Lower lobe of right lung (tissue), 2 donors: ENCODE measurements at places on chromosomes 5 and 9.

- no peak for DNase-seq
Measured at GRCh38 chr9:72718503-72718902, 197.1 kb downstream of the TMC1 start.

DNA sequence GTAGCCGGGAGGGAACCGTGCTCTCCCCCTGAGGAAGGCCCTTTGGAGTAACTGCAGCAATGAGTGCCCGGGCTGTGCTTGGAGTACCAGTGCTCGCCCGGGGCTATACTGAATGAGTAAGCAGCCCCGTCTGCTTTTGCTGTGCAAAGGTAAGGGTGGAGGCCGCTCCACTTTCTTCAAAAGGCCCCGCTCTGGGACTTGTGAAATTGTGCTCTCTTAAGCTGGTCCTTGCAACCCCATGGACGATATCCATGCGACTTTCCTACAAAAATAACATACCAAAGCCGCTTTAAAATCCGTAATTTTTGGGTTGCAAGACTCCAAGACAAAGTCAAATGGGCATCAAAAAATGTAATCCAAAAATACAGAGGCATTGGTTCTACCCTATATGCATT is 578 bp upstream of the TNFAIP8 start:
- DNase-seq = peak; percentile 55

- DNase-seq = no peak
Measured at GRCh38 chr9:15942831-15943424, 390.1 kb downstream of the CCDC171 start.

- DNase-seq = peak; percentile 68
Measured at GRCh38 chr9:34547960-34548611, 25.3 kb upstream of the ENHO start.

- no peak for DNase-seq
Measured at GRCh38 chr5:107518190-107518589, 152.5 kb downstream of the EFNA5 start.

- no peak for DNase-seq
Measured at GRCh38 chr5:95565280-95565920, 10.5 kb downstream of the ARSK start.

GRCh38 chr5:17113174-17113958 is 104.1 kb upstream of the BASP1 start:
- no peak for DNase-seq

DNA sequence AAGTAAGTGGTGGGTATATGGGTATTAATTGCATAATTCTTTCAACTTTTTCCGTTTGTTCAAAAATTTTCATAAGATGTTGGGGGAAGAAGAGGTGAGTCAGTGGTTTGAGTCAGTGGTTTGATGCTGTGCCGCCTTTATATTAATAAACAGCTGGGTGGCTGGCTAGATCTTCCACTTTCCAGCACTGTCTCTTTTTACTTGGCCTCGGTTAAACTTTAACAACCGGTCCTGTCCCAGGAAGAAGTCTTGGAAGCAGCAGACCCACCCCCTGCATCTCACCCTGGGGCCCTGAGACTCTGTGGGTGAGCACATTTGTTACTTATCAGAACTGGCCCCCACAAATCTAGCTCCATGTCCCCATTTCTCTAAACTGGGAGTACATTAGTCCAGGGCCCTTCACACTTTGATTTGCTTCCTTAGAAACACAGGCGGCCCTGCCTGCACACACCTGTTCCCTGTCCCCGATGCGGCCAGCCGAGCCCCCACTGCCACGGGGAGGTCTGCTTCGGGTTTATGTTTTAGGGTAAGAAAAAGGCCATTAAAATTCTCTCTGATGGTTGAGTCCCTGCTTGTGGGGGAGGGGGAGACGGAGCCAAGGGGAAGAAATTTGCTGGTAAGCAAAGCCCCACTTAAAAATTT is 90.7 kb downstream of the PTCH1 start:
- no peak for DNase-seq

DNA sequence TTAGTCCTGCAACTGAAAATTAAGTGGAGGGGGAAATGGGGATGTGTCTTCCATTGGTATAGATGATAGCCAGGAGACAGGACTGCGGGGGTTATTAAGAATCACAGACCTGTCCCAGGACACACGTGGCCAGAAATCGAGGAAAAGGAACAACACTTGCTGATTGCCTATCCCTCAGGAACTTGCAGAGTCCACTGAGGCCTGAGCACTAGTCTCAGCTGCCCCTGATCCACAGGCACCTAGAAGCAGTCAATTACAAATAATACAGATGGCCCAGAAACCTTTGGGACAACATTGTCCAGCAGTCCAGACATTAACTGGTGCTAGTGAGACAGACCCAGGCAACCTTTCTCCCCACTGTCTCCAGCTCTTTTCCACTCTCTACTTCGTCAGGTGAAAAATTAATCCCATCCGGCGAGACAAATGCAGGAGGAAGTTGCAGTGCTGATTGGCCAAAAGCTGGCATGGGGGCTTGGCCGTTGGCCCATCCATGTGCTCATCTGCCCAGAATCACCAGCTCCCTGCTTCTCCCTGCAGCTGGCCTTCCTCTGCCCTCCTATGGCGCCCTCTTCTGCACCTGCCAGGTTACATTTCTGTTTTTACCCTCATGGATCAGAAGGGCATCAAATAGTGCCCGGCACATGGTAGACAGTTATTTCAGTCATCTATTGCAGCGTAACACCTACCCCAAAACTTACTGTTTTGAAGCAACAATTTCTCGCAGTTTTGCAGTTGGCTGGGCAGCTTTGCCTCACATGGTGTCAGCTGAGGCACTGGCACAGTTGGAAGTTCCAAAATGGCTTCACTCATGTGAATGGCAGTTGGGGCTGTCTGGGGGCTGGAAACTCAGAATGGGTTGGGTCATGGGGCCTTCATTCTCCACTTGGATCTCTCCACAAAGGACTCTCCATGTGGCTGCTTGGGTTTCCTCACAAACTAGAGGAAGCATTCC is 3.6 kb upstream of the B4GALT1 start:
- DNase-seq = peak; percentile 70

DNA sequence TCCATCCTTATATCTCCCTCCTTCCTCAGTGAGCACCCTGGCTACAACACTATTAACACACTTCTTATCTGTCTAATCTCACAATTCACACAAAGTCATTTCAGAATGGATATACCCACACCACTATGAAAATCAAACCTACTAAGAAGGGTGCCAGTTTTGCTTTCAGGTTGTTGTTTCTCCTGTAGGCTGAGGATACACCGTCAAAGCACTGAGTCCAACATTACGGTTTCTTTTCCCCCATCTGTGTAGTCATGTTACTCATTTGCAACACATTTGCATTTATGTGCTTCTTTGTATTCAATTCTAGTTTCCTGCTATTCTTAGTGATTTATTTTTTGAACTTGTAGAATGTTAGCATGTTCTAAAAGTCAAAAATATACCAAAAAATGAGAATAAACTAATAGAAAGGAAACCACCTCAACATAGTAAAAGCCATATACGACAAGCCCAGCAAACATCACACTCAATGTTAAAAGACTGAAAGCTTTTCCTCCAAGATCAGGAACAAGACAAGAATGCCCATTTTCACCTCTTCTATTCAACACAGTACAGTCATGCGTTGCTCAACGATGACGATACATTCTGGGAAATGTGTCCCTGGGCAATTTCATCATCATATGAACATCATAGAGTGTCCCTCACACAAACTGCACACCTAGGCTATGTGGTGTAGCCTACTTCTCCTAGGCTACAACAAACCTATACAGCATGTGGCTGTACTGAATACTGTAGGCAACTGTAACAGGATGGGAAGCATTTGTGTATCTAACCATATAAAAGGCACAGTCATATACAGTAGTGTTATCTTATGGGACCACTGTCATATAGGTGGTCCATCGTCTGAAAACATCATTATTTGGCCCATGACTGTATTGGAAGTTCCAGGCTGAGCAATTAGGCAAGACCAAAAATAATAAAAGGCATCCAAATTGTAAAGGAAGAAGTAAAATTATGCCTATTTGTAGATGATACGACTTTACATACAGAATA is 6.3 kb downstream of the ROR2 start:
- DNase-seq = no peak

- DNase-seq = no peak
Measured at GRCh38 chr5:146340260-146341081, 1.8 kb downstream of the POU4F3 start.

DNA sequence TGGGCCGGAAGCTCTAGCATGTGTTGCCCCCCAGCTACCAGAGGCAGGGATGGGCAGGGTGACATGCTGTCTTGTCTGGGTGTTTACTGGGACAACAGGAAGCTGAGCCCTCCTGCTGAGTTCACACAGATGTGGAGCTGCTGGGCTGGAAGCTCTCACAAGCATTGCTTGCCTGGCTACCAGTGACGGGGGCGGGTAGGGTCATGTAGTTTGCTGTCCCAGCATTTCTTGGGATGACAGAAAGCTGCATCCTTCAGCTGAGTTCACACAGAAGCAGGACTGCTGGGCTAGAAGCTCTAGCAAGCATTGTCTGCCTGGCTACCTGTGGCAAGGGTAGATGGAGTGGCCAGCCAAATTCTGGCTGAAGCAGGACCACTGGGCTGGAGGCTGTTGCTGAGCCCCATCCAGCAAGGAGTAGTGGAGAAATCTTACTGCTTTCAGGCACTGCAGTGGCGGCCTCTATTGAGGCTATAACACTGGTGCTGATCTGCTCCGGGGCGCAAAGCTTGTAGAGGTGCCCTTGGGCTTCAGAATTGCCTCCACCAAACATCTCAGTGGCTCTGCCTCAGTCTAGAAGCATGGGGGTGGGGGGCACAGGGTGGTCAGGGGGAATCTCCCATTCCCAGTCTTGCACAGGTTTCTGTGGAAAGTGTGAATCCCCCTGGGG is 25.1 kb downstream of the POLK start:
- DNase-seq = no peak

DNA sequence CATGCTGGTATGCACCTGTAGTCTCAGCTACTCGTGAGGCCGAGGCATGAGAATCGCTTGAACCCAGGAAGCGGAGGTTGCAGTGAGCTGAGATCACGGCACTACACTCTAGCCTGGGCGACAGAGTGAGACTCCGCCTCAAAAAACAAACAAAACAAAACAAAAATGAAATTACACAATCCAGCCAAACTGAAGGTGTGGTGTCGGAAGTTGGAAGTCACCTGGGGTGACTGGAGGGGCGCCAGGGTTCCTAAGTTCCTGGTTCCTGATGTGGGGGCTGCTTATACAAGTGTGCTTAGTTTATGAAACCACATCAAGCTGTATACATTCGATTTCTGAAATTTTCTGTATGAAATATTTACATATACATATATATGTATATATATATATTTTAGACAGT is 3.7 kb upstream of the DOLPP1 start:
- no peak for DNase-seq

DNA sequence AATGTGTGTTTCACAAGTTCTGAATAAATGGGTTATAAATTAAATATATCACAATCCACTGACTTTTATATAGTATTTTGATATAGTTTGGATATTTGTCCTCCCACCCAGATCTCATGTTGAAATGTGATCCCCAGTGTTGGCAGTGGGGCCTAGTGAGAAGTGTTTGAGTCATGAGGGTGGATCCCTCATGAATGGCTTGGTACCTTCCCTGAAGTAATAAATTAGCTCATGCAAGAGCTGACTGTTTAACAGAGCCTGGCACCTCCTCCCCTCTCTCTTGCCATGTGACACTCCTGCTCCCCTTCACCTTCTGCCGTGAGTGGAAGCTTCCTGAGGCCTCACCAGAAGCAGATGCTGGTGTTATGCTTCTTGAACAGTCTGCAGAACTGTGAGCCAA is 127.9 kb upstream of the PALM2AKAP2 start:
- DNase-seq = no peak

DNA sequence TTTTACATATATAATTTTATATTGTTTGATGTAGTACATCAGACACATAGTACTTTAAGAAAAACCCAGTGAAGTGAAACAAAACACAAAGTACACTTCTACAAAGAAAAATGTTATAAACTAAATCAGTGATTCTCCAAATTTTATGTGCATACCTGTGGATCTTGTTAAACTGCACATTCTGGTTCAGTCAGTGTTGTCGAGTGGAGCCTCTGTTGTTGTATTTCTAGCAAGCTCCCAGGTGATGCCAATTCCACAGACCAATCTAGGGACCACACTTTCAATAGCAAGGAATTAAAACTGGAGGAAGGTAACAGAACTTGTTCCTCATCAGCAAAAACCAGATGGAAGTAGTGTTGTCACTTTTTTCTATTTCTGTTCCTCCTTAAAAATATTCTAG is 183.8 kb upstream of the CD180 start:
- DNase-seq = no peak

- DNase-seq = no peak
Measured at GRCh38 chr9:38119560-38120236, 50.7 kb upstream of the SHB start.
